ENCODE measurements at places on chromosomes 11 and 22.

- no peak for DNase-seq
Observed at GRCh38 chr11:78860720-78861422, 286.2 kb upstream of the NARS2 start.

GRCh38 chr11:66289548-66290329 is 796 bp upstream of the YIF1A start:
- DNase-seq, result peak; percentile 68

GRCh38 chr22:45172881-45173585 is 9.3 kb downstream of the NUP50 start:
- DNase-seq, result no peak

DNA sequence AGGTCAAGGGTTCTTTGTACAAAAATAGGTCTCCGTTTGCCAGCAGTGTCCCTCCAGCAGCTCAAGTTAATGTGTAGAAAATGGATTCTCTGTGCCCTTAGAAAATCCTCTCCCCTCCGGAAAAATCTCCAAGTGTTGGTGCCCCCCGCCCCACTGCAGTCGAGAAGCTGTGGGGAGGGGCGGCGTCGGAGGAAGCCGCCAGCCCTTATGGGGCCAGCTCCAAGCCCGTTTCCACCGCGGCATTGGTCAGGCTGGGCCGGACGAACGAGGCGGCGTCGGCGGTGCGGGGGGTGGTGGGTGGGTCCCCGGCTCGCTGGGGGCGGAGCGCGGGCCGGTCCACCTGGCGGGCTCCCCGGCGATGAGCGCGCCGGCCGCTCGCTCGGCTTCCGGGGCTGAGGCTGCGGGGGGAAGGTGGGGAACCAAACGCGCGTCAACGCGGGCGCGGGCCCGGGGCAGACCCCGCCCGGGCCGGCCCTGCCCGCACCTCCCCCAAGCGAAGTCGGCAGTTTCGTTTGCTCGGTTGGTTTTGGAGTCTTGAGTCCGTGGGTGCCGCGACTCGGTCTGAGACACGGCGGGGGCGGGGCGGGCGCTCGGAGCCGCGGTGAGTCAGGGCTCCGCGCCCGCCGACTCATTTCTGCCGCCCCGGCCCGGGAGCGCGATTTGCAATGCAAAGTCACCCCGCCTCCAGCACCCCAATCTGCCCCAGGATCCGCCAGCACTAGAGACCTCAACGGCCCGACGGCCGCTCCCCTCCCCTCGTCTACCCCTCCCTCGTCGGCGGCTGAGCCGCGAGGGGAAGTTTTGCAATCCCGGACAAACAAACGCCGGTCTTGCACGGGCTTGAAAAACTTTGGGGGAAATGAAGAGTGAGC is 1.4 kb downstream of the ASCL2 start:
- peak; percentile 72 for DNase-seq

DNA sequence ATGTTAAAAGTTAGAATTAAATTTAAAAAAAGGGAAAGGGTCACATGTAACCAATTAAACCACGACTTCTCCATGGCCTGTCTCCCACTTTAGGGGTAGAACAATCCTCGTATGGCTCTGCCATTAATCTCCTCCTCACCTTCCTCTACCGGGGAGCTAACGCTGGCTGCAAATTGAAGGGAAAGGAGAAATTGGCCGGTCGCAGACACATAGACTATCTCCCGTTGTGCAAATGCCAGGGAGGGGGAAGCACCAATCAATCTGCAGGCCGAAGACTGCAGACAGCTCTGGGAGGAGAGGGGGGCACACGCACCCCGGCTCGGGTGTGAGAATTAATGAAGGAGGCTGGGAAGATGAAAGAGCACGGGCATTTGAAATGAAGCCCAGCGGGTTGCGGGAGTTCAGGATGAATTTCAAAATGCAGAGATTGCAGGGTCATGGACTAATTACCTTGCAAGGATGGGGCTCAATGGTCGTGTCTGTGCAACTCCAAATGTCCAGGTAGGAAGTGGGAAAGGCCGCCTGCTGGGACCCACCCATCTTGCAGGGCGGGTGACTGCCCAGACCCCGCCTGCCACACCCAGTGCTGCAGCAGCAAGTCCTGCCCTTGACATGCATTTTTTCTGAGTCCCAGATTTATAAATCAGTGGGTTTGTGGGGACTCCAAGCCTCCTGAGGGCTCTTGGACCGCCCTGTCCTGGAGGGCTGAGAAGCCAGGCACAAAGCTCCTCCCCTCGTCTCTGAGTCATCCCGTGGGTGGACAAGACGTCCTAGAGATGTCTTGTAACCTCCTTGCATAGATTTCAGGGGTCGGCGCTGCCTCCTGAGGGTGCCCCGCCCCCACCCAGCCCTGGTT is 534.2 kb downstream of the TBC1D22A start:
- DNase-seq, result no peak

DNA sequence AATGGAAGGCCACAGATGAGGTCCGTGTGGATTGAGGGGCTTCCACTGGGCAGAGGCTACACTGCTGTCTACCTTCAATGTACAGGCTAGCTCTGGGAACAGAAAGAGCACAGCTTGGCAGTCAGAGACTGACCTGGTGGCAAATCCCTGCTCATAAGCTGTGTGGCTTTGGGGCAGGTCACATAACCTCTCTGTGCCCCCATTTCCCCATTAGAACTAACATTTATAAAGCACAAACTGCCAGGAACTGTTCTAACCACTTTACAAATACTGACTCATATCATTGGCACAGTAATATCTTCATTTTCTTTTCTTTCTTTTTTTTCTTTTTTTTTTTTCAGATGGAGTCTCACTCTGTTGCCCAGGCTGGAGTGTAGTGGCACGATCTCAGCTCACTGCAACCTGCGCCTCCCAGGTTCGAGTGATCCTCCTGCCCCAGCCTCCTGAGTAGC is 3.1 kb downstream of the FOSL1 start:
- DNase-seq, result no peak

DNA sequence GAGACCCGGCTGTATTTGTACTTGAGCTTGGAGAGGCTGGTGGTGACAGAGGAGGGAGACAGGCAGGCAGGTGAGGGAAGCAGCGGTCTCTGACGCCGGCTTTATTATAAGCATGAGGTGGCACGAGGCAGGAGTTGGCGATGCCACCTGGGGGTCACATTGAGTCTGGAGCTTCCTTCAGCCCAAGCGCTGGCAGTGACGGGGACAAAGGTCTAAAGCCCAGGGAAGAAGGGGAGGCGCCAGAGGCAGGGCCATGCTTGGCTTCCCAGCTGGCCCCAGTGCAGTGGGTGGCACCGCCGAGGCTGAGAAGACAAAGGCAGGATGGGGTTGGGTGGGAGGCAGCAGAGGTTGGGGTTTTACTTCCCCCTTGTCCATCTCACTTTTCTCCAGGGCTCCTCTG is 4.5 kb downstream of the FXYD2 start:
- no peak for DNase-seq

- DNase-seq, result no peak
Observed at GRCh38 chr22:43198936-43199335, 12.0 kb upstream of the TTLL12 start.

DNA sequence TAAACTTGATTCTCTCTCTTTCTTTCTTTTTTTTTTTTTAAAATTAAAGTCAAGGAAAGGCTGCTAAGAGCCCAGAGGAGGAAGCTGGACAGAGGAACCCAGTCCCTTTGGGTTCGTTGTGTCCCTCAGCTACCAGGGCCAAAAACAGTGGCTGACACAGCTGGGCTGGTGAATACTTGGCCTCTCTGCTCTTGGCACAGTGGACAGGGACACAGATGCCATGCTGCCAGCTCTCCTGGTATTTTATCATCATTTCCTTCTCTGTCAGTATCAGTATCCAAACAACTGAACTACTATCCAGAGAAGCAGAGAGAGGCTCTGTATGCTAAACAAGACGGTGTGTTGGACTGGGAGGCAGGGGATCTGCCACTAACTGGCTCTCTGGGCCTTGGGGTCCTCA is 123.7 kb upstream of the CCDC90B start:
- no peak for DNase-seq

- peak; percentile 28 for DNase-seq
Observed at GRCh38 chr11:15905366-15906104, 450.8 kb downstream of the SOX6 start.

- no peak for DNase-seq
Observed at GRCh38 chr11:30045144-30045543, 28.3 kb upstream of the KCNA4 start.

DNA sequence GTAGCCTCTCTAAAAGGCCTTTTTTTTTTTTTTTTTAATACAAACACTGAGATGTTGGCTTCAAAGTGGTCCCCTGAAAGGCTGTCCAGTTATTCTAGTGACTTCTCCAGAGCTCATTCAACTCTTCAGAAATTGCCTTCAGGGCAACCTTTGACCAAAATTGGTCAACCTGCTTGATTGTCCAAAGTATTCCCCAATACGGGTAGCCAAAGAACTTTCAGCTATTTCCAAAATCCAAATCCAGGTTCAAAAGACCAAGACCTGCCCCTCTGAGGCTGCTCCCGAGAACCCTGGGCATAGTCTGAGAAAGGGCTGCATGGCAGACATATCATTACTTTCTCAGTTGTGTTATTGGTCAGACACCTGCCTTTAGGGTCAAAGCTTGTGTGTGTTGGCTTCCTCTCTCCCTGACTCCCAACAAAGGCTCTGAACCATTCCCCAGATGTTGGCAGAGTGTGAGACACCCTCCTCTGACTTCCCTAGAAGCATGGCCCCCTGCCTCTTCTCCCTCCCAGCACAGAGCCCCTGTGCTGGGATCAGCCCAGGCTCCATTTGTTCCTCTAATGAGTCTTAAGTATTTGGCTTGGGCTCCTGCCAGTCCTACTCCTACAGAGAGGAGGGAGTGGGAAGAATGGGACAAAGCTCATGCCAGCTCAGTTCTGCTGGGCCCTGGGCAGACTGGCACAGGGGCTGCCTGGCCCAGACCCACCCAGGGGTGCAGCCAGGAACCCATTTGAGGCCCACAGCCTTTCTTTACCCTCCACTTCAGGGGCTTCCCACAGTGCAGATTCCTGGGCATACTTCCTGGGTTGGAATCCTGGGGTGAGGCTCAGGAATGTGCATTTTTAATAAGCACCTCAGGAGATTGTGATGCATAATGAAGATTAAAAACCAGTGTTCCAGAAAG is 30.3 kb downstream of the TNKS1BP1 start:
- DNase-seq, result peak; percentile 54

- DNase-seq, result no peak
Observed at GRCh38 chr11:6695377-6695776, 12.2 kb upstream of the MRPL17 start.

DNA sequence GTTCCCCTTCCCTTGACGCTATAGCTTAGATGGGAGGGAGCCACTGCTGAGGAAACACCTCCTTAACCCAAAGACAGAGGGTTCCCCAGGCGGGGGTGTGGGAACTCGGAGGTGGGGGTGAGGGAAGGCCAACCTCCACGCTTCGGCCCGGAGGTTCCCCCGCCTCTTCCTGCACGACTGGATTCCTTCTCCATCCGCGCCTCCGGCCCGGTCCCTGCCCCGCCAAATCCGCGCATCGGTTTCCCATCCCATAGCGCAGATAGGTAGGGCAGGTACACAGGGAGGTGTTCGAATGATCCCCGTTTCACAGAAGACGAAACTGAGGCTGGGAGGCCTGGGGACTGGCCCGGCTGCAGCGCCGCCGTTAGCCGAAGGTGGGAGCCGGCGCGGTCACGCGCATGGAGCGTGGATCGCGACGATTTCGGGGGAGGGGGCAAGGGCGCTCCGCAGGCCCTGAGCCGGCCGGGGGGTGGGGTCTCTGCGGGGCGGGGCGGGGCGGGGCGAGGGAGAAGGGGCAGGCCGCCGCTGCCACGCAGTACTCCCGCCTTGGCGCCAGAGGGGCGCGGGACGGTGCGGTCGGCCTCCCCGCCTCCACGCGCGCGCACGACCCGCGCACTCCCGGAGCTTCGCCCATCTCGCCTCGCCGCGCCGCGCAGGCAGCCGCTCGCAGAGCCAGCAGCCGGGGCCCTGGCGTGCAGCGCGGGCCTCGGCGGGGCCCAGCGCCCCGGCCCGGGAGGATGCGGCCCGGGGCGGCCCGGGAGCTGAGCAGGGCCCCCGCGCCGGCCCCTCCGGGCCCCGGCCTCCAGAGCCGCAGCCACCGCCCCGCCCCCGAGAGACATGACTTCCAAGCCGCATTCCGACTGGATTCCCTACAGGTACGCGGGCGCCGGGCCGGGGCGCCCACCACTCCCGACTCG is at the start of gene TUB:
Gene TUB, plus strand, starts transcription at position 538 of the 917 bp plus-strand sequence. Its CDS starts 300 bp downstream, at position 838.
- DNase-seq, result no peak

DNA sequence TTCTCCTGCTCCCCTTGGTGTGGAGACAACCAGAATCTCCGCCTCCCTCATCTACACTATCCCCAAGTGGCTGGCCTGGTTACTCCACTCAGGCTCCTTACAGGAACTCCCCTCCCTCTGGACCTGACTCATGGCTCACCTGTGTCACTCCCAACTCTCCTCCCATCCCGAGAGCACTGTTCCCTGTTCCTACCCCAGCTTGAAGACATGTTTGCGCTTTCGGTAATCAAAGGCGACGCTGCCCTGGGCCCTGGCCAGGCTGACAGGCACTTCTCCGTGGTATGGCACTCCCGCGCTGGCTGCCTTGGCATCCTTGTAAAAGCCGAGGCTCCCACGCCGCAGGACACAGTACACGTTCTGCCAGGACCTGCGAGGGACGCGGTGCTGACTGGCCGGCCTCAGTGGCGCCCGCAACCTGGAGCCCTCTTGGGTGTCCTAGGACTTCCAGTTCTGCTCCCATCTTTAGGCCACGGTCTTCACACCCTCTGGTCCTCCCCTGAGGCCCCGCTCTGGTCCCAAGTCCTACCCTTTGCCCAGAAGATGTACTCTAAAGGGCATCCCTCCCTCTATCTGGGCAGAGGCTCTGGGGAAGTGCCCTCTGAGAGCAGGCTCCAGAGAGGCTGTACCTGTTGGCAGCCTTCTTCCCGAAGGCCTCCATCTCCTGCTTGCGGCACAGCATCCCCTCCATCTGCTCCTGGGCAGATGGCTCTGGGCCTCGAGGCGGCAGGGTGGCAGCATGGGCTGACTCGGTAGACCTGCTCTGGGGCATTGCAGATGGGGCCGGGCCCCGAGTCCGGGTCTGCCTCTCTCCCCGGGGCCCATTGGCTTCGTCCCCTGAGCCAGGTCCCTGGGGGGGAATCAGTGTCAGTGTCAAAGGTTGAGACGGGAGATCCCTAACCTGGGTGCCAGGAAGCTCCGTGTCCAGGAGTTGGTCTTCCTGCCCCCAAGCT is 9.4 kb upstream of the RBM4B start:
- DNase-seq, result peak; percentile 86

GRCh38 chr11:11243590-11244469 is 109.2 kb downstream of the CSNK2A3 start:
- DNase-seq, result no peak

All from prostate gland (tissue), 2 donors.